ENCODE measurements at places on chromosomes 6 and 20.

GRCh38 chr6:141610741-141611140 is 522.0 kb upstream of the GJE1 start:
- DNase-seq: no peak

DNA sequence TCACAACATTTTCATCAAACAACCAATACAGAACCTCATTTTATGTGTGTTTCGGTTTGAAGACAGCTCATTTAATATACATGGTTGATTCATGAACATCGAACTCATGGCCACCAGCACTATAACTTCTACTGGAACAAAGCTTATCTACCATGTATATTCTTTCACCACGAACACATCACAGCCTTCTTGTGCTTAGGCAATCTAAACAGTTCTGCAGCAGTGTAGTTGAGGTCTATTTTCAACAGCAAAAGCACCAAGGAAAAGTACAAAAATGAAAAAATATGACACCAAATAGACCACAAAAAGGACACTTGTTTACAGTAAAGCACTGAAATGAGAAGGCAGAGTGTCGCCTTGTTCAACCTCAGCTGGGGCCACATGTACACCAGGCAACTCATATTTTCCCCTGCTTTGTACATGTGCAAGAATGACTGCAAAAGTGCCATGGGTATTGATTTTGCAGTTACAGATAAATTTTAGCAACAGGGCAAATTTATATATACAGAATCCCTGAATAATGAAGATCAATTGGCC is 25.8 kb upstream of the KCNK5 start:
- no peak for DNase-seq

- no peak for DNase-seq
Measured at GRCh38 chr6:90005048-90005827, 111.0 kb downstream of the GJA10 start.

DNA sequence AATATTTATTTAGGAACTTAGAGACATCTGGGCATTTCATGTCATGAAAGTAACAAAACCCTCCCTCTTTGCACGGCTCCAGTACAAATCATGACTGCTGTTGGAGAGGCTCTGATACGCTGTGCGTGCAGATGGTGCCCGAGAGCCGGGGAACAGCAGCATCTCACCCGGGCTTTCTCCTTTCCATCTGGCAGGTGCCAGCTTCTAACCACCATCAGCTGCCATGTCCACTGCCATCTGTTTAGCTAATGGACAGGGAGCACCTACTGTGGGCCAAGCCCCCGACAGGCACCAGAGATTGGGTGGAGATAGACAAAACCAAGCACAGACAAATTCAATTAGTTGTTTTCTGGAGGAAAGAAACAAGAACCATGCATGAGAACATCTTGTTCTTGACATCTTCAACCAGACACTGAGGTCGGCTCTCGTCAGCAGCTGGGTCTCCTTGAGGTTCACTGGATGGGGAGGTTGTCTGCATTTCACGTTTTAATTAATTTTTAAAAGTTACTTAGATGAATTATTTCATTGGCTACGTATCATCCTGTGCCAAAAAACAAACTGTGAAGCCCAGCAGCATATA is 323.7 kb downstream of the THBS2 start:
- no peak for DNase-seq

DNA sequence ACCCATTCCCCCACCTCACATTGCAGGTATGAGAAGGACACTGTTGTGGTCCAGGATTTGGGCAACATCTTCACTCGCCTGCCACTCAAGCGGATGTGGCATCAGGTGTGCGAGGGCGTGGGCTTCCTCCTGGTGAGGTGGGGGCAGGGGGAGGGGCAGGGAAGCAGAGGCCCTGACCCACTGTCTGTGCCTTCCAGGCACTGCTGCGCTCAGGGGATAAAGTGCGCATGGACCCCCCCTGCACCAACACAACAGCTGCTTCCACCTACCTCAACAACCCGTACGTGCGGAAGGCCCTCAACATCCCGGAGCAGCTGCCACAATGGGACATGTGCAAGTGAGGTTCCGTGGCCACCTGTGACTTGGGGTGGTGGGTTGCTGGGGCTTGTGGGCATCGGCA is 3.7 kb downstream of the CTSA start:
- DNase-seq: no peak

DNA sequence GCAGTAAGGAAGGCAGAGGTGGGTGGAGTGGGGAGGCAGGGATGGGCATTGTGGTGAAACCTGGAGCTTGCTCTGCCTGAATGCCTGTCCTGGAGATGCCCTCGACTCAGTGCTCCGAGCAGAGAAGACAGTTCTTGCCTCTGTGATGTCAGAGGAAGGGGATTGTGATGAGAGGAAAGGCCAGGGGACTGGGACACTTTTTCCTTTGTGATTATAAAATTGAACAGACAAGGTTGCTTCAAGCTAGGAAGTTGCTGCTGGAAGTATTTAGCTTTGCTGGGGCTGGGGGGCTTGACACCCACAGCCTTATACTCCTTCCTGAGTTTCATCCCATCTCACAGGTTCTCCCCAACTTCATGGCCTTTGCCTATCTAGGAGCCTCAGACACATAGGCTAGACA is at the start of gene SIRPD:
TSS of gene SIRPD (minus strand) at position 101 of the 400 bp plus-strand sequence. CDS start at position 49, 52 bp downstream.
- DNase-seq: no peak

DNA sequence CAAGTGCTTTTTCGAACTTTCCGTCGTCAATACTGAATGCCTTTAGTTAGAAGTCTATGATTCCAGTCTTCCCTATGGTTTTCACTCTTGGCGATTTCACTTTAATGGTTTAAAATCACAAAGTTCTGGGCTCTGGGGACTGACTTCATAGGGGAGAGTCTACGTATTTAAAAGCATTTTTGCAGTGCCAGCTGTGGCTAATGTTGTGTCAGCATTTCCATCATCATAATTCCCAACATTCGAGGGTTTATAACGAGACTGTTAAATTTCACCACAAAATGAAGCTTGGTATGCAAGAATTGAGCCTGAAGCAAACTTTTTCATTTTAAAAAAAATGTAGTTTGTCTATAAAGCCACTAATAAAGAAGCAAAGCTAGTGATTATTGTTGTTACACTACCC is 242.7 kb downstream of the SOX4 start:
- no peak for DNase-seq

DNA sequence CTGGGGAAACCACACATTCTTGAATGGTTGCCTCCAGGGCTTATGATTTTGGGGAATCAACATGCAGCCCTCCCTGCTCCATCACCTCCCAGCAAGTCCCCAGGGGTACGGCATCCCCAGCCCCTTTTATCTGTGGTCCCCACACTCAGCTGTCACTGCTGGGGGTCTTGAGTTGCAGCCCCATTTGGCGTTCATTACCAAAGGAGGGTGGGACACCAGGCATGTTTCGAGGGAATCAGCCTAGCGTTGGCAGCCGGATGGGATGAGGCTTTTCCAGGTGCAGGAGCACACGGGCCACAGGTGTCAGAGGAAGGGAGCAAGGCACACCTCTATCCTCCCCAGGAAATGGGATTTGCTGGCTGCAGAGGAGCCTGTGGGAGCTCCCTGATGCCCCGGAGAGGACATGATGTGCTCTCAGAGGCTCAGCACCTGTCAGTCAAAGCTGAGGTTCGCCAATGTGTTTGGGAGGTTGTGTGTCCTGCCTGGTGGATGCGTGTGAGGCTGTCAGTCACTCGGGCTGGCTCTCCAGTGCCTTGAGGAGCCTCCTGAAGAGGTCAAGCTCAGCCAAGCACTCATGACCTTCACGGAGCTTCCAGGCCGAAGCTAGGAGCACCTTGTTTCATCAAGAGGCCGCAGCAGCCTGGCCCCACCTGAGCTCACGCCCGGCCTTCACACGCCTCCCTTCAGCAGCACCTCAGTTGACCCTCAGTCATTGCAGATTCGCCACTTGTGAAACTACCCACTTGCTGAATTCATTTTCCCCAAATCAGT is 95.0 kb downstream of the ERMARD start:
- DNase-seq: no peak

GRCh38 chr6:163416557-163417253 is 2.2 kb downstream of the QKI start:
- no peak for DNase-seq

GRCh38 chr20:48725555-48725991 is 102.2 kb downstream of the PREX1 start:
- DNase-seq: no peak

- no peak for DNase-seq
Measured at GRCh38 chr6:166575205-166575604, 11.3 kb downstream of the RAMACL start.

DNA sequence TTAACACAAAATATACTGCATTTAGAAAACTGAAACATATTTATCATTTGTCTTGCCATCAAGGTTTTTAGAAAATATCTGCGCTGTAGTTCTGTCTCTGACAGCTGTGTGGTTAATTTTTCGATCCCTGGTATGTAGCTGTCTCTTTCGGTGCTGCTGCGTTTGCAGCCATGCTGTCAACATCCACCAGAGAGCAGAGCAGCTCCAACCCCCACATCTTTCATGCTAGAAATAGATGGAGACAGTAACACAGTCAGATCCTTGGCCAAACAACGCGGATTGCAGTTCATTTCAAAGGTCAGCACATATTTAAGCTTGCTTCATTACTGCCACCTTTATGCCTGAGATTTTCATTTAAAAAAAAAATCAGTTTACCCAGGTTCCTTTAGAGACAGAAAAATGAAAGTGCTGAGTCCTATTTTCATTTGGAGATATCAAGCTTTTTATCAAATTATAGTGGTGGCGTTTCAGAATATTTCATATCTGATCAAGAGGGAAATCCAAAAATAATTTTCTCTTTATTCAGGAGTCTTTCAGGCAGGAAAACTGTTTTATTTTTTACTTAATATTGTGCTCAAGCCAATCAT is 157.7 kb upstream of the MMS22L start:
- DNase-seq: no peak

DNA sequence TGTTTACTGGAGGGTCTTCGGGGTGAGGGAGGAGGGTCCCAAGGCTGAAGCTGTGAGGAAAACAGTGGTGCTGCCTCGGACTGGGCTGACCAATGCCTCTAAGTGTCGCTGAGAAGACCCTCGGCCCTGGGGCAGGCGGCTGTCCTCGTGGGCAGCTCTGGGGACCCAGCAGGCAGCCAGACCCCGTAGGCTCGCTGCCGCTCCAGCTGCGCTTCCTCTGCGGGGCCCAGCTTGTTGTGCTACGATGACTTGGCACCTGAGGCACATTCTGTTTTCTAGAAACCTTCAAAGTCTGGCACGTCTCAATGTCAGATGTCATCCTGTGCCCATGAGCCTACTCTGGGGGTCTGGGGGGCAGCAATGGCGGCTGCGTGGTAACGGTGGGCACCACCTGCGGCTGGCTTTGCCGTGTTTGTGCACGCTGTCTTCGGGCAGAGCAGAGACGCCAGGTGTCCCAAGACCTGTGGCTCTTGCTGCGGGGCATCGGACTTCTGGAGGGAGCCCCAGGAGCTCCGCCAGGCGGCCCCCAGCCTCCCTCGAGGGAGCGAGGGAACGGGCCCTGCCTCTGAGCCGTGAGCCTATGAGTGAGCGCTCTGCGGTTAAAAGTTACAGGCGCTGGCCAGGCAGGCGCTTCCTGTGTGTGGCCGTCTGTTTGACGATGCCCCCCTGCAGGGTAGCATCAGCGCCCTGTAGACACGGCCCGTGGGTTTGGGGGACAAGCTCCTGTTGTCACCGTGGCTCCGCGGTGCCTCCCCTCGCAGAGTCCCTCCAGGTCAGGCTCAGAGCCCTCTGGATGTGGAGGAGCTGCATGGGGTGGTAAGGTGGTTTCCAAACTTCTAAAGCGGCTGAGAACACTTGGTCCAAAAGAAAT is 6.8 kb downstream of the SLC17A9 start:
- no peak for DNase-seq

DNA sequence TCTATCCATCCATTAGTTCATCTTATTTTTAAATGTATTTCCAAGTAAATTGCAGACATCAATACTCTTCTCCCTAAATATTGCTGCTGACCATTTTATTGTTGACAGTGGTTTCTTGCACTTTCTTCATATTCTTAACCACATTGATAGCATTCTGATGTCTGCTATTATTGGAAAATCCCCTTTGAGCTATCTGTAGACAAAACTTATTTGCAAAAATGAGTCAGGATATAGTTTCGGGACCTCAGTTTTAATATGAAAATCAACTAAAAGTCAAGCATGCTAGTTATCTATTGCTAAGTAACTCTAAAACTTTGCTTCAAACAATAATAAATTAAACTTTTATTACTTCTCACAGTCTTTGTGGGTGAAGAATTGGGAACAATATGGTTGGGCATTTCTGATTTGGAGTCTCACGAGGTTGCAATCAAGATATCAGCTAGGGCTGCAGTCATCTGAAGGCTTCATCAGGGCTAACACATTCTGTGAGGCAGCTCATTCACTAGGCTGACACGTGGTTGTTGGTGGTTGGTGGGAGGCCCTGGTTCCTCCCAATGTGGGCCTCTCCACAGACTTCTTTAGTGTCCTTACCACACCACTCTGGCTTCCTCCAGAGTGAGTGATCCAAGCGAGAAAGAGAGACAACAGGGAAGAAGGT is 32.7 kb downstream of the CD109 start:
- no peak for DNase-seq

DNA sequence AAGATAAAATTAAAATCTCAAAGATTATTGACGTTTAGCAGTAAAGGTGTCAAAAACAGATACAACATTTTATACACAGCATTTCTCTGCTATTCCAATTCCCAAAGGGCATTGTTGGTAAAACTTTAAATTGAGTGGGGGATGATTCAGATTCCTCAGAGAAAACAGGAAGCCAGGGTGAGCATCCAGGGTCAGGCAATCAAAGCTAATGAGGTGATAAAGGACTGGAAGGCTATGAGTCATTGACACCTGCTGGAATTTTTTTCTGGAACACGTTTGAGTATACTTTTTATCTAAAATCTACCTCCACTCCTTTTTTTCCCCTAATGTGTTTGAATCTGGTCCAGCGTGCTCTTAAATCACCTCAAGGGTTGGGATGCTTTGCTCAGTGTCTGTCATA is 52.2 kb downstream of the FKBP1C start:
- no peak for DNase-seq
